ENCODE measurements at places on chromosomes 11 and 22.

DNA sequence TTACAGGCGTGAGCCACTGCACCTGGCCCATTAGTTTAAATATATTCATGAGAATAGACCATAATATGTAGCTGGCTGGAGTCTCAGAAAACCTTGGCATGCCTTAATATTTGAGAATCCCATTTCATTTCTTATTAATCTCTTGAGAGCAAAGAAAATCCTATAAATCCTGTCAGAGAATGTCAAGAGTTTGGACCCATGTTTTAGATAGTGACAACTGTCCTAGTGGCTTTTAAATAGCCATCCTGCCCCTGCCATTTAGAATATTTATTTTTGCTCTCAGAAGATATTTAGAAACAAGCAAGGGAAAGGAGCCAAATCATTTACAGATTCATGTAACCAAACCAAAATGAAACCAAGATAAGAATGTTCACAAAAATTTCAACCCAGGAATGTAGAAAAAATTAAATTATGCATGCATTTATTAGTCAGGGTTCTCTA, 107.2 kb downstream of the SWAP70 start:
- DNase-seq: no peak

GRCh38 chr11:128704517-128704916, 10.6 kb downstream of the FLI1 start:
- DNase-seq: no peak

- no peak for DNase-seq
Measured at GRCh38 chr11:38392176-38392575, 1794.1 kb upstream of the RAG2 start.

DNA sequence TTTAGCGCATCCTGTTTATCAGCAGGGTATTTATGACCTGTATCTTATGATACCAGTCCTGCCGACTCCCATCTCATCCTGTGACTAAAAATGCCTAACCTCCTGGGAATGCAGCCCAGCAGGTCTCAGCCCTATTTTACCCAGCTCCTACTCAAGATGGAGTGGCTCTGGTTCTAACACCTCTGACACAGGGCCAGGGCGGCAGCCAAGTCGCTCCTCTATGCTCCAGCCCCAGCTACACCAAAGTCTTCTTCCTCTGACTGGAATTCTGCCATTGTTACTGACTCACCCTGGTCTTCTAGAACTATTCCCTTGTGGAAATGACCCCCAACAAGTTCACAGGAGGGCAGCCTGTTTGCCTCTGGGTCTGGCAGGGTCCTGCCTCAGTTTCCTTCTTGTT, 7.9 kb upstream of the C1QTNF6 start:
- DNase-seq: no peak

DNA sequence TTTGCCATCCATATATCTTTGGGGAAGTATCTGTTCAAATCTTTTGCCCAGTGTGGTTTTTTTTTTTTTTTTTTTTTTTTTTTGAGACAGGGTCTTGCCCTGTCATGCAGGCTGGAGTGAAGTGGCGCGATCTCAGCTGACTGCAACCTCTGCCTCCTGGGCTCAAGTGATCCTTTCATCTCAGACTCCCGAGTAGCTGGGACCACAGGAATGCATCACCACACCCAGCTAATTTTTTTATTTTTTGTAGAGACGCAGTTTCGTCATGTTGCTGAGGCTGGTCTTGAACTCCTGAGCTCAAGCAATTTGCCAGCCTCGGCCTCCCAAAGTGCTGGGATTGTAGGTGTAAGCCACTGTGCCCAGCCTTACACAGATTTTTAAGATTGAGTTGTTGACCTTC, 4.8 kb upstream of the FAM118A start:
- no peak for DNase-seq

- no peak for DNase-seq
Measured at GRCh38 chr11:64357446-64357845, 1.5 kb upstream of the RPS6KA4 start.

- DNase-seq: no peak
Measured at GRCh38 chr11:82174610-82175009, 559.1 kb downstream of the FAM181B start.

- DNase-seq: no peak
Measured at GRCh38 chr11:78138694-78139421, 568 bp downstream of the ALG8 start.

DNA sequence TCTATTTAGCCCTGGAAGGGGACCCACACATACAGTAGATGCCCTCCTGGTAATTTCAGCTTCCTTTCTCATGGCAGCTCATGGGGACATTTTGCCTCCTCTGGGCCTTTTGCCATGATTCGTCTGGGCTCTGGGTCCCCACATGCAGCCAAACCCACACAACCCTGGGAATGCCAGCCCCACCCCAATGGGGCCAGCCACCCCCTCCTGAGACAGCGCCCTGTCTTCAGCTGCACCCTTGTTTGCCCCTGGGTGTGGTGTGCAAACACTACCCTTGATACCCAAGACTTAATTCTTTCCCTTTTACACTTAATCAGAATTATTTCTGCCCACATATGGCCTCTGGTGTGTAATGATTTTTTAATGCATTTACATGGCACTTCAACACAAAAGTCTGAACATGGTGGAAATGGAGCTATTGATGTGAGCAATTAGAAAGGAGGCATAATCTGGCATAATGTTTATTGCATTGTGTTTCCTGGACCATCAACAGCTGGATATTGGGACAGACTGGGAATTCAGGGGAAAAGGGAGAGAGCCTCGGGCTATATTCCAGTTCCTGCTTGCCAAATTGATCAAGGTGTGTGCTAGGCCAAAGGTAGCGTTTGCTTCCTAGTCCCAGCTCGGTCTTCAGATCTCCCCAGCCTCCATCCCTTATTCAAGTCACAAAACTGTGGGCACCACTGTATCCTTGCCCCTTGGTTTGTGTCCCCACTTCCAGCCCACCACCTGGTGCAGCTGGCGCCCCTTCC, 85.0 kb upstream of the ANO1 start:
- DNase-seq: no peak

DNA sequence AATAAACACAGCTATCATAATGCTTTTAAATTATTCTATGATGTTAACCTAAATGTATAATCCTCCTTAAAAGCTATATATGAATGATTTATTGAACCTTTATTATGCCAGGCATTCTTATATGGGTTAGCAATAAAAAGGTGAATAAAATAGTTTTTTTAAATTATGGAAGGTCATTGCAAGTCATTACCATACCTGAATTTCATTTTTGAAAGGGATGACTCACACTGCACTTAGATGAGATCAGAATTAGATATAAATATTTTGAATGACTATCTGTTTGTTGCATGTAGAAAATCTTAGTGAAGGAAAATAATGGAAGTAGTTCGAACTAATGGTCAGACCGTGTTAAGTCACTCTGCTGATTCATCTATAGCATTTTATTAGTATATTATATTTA, 822.3 kb downstream of the LUZP2 start:
- no peak for DNase-seq

DNA sequence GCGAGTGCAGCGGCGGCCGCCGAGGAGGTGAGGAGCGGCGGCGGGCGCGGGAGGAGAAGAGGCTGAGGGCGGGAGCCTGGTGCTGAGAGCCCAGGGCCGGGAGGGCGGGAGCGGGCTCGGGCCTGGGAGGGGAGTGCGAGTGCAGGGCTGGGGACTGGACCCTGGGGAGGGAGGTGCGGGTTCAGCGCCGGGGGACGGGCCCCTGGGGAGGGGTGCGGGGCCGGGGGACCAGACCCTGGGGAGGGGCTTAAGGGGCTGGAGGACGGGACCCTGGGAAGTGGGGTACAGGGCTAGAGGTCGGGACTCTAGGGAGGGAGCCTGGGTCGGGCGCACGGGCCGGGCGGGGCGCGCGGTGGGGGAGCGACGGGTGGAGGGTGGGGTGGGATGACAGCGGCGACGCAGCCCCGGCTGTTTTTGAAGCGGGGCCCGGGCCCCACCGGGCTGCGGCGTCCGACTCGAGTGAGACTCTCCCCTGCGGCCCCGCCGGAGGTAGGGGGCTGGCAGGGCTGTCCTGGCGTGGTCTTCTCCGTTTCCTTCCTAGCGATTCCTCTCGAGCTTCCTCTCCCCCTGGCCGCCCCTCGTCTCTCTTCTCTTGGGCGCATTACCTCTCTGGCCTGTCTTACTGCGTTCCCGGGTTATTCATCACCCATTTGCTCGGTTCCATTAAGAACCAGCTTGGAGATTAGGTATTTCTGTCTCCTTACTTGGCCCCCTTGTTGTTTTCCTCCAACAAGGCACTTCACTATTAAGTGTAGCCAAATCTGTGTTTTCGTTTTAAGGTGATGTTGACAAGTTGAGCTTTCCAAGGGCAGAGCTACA, 754 bp downstream of the NUP50 start:
- no peak for DNase-seq

DNA sequence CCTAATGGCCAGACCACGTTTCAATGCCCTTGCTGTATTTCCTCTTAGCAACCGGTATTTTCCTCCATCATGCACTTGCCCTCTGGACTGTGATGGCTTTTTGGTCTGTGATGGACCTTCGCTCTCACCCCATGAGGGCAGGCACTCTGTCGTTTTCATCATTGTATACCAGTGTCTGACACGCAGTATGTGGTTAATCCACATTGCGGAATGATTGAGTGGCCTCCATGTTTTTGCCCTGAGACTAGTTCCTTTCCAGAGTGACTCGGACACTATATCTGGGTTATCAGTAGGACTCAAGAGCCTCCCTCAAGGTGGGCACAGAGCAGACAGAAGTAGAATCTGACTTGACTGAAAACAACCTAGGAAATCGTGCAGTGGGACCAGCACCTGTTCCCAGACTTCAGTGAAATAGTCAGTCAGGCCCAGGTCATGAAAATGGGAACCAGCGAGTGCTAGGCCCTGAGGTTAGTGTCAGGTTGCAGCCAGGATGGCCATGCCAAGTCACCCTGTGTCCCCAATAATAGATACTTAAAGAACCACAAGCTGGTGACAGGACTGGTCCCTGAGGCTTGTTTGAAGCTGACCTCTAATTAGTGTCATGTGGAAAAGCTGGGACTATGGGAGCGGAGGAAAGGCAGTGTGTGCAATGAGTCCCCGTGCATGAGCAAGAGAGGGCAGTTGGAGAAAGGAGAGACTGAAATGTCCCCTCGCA, 464.7 kb downstream of the INSC start:
- DNase-seq: no peak

DNA sequence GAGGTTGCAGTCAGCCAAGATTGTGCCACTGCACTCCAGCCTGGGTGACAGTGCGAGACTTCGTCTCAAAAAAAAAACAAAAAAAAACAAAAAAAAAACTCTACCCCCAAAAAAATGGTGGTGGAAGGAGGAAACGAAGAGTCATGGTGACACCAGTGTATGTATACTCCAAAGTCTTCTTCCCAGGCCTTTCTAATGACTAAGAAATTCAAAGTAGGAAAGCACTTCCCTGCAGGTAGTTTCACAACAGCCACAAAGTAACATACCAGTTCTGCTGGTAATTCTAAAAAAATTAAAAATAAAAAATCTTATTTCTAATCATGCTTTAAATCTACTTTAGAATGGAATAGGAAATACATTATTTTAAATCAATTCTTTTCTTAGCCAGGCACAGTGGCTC, 72.6 kb downstream of the DENND5A start:
- DNase-seq: no peak

GRCh38 chr11:114914231-114915005, 236.1 kb downstream of the NXPE2 start:
- no peak for DNase-seq

Data from type B pancreatic cell (in vitro differentiated cells).